ENCODE measurements at places on chromosomes 13 and 19.

DNA sequence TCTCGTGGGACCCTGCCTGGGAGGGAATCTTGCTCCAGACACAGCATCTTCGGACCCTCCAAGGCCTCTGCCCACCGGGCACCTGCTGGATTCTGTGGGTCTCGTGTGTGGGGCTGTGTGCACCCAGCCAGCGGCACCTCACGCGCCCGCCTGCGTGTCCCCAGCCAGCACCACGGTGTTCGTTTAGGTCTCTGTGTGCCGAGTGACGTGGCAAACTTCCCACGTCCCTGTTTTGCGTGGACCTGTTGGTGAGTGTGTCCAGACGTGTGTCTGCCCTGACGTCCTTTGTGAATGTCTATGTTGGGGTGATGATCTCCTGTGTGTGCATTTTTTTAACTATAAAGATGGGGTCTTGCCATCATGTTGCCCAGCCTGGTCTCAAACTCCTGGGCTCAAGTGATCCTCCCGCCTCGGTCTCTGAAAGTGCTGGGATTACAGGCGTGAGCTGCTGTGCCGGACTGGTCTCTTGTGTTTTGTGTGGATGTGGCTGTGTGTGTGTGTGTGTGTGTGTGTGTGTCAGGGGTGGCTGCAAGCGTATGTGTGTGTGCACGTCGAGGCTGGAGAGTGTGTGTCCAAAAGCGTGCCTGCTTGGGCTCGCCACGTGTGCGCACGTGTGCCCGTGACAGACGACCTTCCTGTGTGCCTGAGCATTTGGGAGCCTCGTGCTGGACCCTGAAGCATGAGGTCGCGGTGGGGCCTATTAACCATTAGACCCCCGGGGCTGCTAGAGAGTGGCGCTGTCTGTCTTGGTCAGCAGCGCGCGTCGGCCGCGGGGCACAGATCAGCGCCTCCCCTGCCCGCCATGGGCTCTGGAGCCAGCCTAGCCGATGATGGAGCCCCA lies 15.7 kb downstream of the ARID3A start:
- DNase-seq: no peak

GRCh38 chr13:91417660-91418325 lies 19.4 kb downstream of the GPC5 start:
- no peak for DNase-seq

DNA sequence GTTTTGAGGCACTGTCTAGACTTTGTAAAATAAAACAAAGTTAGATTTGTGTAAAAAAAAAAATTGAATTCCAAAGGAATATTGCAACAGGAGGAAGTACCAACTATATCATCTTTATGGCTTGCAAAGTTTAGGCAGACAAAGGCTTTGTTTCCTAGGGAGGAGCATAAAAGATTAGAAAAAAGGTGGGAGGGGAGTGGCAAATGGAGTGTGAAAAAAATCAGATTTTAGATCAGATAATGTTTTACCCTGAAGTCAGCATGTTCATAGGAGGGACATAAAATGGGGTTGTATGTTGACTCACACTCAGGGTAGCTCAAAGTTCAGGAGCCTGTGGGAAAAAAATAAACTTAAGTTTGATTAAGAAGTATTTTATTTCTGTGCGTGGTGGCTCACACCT lies 3.7 kb downstream of the ZNF85 start:
- DNase-seq: no peak

DNA sequence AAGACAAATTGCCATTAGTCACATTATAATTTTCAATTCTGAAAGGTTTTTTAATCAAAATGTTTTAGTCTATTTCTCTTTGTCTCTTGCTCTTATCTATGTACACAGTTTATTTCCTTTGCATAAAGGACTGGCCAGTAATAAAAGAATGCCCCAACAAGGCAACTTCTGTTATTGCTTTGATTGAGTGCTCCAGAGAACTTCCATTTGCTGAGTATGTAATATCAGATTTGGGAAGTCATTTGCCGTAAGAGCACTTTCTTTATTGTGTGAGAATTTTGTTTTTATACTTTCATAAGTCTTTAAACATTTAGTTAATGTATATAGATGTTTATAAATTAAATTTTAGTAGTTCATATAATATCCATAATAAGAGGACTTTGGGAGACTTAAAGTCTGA lies 1140.4 kb downstream of the PCDH9 start:
- no peak for DNase-seq

DNA sequence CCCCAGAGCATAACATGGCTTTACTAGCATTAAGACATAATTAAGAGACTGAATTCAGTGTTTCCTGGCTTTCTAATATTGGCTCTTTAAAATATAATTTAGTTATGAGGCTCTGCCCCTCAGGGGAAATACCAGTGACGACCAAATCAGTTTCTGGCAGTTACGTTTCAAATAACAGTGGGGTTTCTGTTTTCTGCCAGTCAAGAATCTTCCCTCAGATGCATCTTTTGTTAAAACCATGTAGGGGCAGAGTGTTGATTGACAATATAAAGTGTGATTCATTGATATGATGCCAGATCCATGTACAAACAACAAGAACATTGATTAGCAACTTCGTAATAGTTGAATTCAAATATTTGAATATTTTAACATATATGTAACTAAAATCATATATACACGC lies 1169.7 kb downstream of the DIAPH3 start:
- DNase-seq: no peak

- DNase-seq: no peak
These were observed 605 bp upstream of the CDK8 start for GRCh38 chr13:26253262-26253786.

GRCh38 chr19:50768277-50768676 lies 2.0 kb upstream of the GPR32 start:
- DNase-seq: no peak

- no peak for DNase-seq
These were observed 943 bp downstream of the SLAIN1 start for GRCh38 chr13:77698201-77699058.

DNA sequence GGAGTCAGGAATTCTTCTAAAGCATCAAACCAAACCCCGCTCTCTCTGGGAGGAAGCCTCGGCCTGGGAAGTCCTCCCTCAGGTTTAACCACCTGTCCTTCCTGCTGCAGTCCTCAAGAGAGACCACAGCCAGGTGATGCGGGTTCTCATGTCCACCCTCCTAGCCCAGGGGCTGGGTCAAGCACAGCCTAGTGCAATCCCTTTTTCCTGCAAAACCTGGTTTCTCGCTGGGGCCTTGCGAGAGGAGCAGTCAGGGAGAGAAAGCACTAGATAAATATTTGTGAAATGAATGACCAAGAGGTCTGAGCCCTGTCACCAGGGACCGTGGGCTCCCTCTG lies 2.4 kb downstream of the SLC8A2 start:
- no peak for DNase-seq

- no peak for DNase-seq
These were observed 78.8 kb downstream of the TUBGCP3 start for GRCh38 chr13:112509190-112509589.

DNA sequence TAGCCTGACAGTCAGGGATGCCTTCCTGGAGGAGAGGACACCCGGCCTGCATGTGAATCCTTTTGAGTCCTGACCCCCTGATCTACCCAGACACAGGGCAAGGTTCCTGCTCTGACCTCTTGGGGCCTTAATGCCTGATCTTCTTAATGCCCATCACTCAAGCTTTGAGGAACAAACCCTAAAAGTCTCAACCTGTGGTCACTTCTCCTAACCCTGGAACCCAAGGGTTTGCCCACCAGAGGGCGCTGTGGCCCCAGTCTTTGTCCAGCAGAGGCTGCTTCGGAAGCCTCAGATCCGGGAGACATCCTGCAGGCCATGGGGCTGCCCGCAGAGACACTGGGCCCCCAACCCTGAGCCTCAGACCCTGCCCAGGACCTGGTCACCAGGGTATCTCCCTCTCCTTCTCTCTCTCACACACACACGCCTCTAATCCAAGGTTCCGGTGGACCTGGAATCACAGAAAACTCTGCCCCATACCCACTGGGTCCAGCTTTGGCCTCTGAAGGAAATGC lies 9.8 kb upstream of the DPF1 start:
- DNase-seq: peak; percentile 51

- no peak for DNase-seq
These were observed 12.9 kb downstream of the VSTM2B start for GRCh38 chr19:29538651-29539050.

DNA sequence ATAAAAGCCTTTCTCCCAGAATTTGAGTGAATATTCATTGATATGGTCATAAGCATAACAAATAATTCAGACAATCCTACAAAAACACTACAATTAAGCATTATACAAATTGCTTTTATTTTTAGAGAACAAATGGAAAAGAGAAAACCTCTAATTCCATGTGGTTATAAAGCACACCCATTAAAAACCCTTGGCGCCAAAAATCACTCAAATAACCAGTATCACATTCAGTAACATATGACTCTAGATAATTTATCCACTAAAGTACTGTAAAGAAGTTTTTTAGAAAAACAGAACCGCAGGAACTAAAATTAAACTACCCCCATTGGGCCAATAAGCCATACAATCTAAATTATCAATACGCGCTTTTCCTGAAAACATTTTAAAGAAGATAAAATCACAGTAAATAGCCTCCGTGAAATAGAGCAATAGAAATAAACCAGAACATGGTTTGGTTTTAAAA lies 569 bp downstream of the LCP1 start:
- DNase-seq: no peak
